ENCODE measurements at places on chromosomes 5 and 9.

- DNase-seq: peak; percentile 59
Observed at GRCh38 chr9:116323012-116323411, 169.4 kb downstream of the PAPPA start.

GRCh38 chr9:14480526-14480925 lies 166.6 kb upstream of the NFIB start:
- no peak for DNase-seq

DNA sequence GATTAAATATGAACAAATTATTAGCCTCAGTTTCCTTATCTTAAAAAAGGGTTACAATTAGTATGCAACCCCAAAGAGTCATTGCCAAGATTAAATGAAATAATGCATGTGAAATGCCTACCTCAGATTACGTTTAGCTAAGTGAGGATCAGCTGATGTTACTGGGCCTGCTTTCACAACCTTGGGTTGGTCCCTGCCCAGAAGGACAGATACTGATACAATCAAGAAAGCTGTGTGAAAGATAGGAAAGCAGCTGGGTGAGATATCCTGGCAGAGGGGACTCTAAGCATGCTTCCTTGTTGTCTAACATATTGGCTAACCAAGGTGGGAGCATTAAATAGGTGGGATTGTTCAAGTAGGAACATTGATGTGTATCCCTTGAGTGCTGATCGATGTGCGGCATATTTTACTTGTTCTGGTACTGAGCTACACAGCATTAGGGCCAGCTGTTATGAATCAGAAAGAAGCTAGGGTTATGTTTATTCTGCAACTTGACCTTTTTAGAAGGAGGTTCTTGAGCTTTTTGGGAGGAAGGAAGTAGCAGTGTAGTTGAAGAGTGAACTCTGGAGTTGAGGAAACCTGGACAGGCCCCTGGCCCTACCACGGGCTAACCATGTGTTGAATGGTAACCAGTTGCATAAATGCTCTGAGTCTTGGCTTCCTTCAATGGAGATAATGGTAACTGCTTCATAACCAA lies 28.9 kb downstream of the SNX24 start:
- no peak for DNase-seq

DNA sequence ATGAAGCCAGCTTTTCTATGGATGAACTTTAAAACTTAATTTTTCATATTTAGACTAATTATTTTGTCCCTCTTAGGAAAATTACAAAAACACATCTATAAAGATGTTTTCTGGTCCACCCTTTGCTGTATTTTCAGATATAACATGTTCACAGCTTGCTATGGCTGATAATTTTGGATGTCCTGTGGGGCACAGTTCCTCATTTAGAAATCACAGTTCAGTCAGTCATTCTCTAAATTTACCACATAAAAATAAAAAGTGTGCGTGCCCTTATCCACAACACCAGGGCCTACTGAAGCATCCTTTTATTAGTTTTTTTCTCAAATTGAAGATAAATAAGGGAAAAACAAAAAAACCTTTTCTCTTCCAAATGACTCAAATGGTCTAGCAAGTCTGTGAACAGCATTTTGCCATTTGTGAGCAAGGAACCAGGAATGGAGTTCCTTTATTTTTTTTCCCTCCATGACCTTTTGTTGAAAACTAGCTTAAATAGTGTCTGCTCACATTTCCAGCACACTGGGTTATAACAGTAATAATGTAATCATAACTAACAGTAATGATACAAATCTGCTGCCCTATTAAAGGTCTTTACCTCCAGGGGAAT lies 87.1 kb downstream of the CEMIP2 start:
- no peak for DNase-seq

- no peak for DNase-seq
Observed at GRCh38 chr5:122738088-122738487, 36.8 kb upstream of the SNX2 start.

DNA sequence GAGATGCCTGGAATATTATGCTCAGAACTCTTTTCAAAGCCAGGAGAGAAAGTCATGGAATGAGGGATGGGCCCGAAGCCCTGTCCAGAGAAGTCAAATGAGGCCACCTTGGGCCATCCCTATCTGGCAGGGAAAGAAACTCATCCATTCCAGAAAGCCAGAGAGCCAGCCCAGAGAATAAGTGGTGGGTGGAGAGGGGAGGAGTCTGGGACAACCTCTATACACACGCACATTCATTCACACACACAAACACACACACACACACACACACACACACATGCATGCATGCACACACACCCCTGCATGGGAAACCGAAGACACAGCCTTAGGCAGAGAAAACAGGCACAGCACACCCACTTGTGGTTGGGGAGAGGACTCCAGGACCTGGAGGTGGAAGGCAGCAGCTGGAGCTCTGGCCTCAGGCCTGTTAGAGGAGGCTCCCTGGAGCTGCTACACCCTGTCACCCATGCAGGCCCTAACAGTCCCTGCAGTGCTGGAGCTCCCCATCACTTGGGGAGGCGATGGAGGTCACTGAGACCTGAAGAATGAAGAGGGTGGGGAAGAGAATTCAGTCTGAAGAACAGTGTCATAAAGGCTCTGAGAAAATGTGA lies 38.0 kb downstream of the TGFBI start:
- no peak for DNase-seq

DNA sequence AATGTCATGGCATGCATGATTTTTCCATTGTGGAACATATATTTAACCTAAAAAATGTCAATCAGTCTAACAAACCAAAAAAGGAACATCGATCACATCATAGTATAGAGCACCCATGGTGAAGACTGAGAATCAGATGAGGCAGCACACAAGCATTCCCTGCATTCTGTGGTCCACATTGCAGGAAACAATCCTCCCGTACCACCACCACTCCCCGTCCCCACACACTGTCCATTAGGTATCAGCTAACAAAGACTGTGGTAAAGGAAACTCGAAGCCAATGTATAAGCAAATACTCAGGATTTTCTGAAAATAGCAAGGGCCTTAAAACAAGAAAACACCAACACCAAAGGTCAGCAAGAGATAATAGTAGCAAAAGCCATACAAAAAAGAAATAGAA lies 1104.4 kb upstream of the SEMA6A start:
- no peak for DNase-seq

GRCh38 chr5:36611520-36612274 lies 5.3 kb downstream of the SLC1A3 start:
- no peak for DNase-seq

- no peak for DNase-seq
Observed at GRCh38 chr5:67253911-67254310, 57.3 kb upstream of the CD180 start.

DNA sequence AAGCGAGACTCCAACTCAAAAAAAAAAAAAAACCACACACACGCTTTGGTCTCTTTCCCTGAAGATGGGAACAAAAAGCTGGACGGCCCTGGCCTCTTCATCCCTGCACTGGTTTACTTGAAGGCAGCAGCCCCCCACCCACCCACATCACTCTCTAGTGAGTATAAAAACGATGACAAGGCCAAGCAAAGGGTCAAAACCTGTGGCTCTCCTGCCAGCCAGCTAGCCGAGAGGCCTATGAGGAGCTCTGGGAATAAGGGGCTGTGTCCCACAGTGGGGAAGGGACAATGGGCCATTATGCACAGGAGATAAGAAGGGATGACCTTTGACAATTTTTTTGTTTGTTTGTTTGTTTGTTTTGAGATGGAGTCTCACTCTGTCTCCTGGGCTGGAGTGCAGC lies 13.1 kb downstream of the QRFP start:
- no peak for DNase-seq

DNA sequence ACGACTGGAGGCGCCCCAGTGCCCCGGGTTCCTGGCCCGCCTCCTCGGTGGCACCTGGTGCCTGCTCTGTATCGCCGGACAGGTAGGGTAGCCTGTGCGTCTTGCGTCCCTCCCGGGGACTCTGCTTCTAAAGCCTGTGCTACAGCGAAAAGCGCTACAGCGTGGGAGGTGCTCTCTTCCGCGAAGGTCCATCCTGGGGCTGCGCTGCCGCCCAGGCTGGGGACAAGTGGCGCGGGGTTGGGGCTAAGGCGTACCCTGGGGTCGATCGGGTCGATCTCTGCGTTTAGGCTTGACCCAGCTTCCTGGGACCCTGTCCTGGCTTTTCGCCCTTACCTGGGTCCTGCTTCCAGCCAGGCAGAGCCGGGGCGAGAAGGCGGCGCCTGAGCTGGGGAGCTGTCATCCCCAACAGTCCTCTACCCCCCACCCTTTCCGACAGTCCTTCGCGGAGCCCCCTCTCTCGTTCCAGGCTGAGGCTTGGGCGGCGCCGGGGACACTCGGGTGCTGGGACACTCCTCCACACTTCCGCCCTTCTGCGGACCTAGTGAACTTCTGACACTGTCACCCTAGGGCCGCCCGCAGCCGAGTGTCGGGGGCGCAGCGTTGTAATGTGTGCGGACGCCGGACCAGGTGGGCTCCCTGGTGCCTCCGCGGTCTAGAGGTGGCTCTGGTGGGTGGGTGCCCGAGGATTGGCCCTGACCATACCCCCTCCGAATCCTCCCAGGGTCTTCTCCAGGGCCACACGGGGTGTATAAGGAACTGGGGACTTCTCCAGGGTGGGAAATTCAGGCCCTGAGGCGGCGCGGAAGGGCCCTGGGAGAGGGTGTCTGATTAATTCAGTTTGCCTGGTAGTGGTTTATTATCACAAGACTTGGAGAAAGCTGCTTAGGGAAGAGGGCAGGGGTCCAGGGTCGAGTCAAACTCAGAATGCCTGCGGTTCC lies 328.2 kb downstream of the SH3GL2 start:
- DNase-seq: peak; percentile 35

Data from ELF-1 (cell line).